ENCODE measurements at places on chromosomes 7 and 10.

- no peak for DNase-seq
These were observed 995 bp upstream of the INPP5F start for GRCh38 chr10:119724593-119725516.

DNA sequence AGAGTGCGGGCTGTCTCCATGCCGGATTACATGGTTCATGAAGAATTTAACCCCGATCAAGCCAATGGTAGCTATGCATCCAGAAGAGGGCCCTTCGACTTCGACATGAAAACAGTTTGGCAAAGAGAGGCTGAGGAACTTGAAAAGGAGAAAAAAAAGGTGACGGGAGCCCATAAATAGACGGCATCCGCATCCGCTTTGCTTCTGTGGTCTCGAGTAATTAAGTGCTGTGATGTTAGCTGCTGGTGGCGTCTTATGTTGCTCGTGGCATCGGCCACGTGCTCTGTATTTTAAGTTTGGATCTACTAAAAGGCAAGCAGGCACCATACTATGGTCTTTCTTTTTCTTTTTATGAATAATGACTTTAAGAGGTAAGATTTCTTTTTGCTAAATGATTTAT is 11.1 kb downstream of the C7orf57 start:
- DNase-seq, result peak; percentile 28

GRCh38 chr10:670990-671389 is 18.5 kb downstream of the DIP2C start:
- no peak for DNase-seq

GRCh38 chr7:150373049-150373801 is 4.6 kb downstream of the REPIN1 start:
- DNase-seq, result no peak

GRCh38 chr7:139918480-139918879 is 89.4 kb downstream of the TBXAS1 start:
- DNase-seq, result no peak

GRCh38 chr7:66522518-66522917 is 106.2 kb upstream of the KCTD7 start:
- DNase-seq, result peak; percentile 15

DNA sequence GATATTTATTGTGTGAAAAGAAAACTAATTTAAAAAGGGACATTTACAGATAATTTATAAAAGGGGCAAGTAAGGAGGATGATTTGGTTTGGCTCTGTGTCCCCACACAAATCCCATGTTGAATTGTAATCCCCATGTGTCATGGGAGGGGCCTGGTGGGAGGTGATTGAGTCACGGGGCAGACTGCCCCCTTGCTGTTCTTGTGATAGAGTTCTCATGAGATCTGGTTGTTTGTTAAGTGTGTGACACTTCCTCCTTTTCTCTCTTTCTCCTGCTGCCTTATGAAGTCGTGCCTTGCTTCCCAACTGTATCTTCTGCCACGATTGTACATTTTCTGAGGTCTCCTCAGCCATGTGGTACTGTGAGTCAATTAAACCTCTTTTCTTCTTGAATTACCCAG is 171.0 kb upstream of the SEMA3E start:
- no peak for DNase-seq

GRCh38 chr7:82562716-82563404 is 119.3 kb upstream of the CACNA2D1 start:
- no peak for DNase-seq

GRCh38 chr7:54882694-54883093 is 123.7 kb upstream of the SEC61G start:
- DNase-seq, result no peak

GRCh38 chr10:34581801-34582532 is 233.1 kb downstream of the PARD3 start:
- DNase-seq, result no peak

GRCh38 chr7:34652809-34653208 is 5.2 kb upstream of the NPSR1 start:
- DNase-seq, result no peak

GRCh38 chr7:88310956-88311674 is 4.4 kb upstream of the STEAP4 start:
- DNase-seq, result no peak

DNA sequence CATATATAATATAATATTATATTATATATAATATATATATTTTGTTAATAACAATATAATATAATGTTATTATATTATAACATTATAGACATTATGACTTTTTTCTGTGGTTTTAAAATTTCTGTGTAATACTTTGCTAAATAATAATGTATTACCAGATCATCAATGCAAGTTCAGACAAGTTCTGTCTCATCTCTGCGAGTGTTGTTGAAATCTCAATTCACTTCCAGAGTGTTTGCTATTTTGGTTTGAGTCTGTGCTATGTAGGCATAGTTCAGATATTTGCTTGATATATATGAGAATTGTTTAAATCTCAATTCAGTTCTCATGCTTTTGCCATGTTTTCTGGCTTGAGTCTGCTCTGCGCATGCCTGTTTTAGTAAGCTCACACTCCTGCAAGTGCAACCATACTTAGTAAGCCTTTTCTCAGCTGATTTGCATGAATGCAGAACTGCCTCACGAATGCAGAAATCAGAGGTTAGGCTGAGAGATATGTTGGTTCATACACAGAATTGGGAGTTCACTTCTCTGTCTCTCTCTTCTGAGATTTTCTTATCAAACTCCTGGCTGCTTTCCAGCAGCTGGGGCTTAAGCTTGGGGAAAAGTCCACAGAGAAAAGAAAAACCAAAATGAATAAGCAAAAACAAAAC is 830.2 kb upstream of the SORCS1 start:
- no peak for DNase-seq

DNA sequence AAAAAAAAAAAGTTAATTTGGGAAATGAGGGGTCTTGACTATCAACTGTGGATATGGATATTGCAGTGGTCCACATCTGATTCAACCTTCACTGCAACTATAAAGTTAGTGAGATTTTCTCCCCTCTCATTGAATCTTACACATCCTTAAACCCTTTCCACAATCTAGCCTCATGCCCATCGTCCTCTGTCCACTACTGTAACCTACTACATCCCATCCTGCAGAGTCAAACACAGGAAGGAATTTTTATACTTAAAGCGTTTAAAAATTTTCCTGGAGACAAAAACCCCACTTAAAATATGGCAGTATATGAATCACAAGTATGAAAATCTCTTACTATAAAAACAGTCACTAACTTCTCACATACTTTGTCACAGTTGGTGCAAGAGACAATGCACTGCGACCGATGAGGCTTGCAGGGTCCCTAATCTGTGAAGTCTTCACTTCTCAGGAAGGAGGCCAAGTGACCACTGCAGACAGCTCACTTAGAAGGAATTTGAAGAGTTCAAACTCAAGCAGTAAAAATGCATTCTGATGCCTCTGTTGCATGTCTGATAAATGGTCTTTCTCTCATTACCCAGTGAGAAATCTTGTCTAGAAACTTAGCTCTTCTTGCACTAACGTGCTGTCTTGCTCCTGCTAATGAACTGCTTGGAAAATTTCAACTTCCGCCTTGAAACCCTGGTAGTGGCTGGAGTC is 50.3 kb upstream of the ST8SIA6 start:
- DNase-seq, result no peak

DNA sequence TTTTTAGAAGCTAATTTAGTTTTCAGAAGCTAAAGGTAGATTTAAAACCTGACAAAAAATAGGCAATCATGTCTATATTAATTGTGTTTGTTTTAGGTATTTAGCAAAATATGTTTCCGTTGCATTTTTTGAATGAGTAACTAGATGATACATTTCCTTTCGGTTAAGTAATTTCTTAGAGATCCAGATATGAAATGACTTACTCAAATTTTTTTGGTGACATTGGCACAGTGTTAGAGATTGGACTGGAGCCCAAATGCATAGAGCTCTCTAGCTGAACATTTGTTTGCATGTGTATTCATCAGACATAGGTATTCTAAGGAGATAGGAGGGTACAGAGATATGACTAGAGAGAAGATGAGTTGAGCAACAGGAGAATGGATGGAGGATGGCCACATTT is 1.9 kb downstream of the BUB3 start:
- DNase-seq, result no peak

GRCh38 chr7:46909601-46910051 is 672.3 kb downstream of the TNS3 start:
- no peak for DNase-seq

- DNase-seq, result no peak
These were observed 35.5 kb downstream of the RPA3 start for GRCh38 chr7:7682861-7683260.

DNA sequence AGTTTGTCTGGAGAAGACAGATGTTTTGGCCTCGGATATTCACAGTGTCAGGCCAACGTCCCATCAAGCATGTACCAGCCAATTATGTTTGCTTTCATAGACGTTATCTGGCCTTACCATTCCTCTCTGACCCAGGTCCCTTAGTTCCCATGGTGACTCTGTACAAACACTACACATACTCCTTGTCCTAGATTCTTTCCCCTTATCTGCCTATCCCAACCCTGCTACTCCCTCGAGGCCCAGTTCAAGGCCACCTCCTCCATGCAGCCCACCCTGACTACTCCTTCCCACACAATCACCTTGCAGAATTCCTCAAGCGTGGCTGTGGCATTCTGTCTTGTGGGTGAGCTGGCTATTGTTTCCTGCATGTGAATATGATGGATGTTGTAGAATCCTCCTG is 155.2 kb downstream of the PRKAG2 start:
- DNase-seq, result no peak

GRCh38 chr10:35056686-35057085 is 33.5 kb downstream of the CUL2 start:
- DNase-seq, result no peak

- no peak for DNase-seq
These were observed 99.2 kb upstream of the PDCD4 start for GRCh38 chr10:110772454-110773025.

GRCh38 chr7:30789334-30789711 is 18.1 kb downstream of the MINDY4 start:
- no peak for DNase-seq

DNA sequence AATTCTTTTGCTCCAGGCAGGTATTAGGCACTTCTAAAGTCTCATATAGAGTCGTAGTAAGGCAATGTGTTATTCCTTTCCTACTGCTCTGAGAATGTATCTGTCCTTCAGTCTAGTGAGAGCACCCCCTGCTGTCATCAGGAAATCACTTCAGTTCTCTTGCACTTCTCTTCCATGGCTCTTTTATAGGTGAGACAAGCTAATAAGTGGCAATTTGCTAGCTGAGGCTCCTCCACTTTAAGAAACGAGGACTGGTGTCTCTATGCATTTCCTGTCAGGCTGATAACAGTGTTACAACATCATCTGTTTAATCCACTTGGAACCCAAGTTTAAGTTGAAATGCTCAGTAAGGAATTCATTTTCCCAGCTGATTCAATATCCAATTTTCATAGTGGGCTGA is 350.6 kb downstream of the TFEC start:
- DNase-seq, result peak; percentile 2

DNA sequence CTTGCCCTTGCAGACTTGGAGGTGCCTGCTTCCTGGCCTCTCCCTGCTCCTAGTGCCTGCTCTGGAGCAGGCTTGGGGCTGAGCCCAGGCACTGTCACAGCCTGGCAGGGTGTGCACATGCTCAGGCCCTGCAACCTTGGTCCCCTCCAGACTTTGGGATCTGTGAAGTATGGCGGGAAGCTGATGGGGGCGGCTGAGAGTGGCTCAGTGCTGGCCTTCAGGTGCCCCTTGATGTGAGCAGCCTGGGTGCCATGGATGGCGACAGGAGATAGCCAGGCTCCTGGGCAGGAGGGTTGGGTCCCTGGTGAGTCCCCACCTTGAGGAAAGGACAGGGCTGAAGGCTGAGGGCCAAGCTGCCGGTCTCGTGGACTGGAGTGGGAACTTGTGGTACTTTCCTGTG is 700.4 kb upstream of the KCND2 start:
- no peak for DNase-seq

DNA sequence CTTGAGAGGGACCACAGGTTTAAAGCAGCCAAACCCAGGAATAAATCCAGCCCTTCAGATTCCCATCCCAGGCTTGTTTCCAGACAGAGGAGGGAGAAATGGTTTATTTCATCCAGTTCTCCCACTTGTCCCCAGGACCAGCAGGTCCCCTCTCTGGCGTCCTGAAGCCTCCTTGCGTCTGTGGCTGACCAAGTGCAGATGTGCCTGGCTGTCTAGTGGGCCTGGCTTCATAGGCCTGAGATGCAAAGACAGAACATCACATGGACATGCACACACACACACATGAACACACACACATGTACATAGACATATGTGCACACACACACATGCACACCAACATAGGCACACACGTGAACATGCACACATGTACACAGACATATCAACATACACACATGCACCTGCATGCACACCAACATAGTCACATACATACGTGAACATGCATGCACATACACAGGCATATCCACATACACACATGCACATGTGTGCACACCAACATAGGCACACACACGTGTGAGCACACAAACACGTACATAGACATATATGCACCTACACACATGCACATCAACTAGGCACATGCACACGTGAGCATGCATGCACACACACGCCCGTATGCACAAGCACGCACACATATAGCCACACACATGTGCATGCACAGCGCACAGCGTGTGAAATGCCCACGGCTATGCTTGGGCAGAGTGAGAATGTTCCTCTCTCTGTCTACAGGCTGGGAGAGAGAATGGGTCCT is 10.7 kb downstream of the FOXL3 start:
- DNase-seq, result no peak

DNA sequence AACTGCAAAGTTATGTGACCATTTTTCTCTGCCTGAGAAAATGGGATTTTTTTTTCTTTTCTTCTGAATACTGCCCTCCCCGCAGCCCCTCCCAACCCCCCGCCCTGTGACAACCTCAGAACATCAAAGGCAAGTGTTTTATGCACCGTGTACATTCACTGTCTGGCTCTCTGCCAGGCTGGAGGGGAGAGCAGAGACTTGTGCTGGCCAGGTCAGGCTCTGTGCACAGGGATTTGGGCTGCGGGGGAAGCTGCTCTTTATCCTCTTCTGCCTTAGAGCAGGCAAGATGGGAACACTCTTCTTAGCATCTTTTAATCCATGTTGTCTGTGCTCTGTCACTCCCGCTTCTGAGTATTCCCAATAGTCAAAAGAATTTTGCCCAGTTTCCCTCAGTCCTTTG is 195.1 kb downstream of the CCSER2 start:
- DNase-seq, result no peak

- no peak for DNase-seq
These were observed 31.2 kb downstream of the FOXK1 start for GRCh38 chr7:4713183-4713784.

DNA sequence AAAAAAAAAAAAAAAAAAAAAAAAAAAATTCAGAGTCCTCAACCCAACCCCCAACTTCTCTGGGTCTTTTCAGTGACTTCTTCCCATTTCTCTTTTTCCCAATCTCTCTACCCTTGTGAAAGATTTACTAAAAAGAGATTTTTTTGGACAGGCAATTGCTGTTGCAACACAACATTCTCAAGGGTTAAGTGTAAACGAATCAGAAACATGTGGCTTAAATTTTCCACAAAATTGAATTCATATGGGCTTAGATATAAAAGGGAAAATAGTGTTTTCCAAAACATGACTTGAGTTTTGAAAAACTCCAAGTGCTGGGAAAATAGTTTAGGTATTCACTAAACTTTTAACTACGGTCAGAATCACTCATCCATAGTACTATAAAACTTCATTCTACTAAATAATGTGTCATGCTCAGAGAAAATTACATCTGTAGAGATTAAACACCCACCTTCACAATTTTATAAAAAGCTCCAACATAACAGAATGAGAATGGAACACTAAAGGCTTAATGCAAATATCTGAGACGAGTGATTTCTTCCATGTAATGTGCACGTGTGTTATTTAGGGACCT is 643.1 kb downstream of the PARD3 start:
- no peak for DNase-seq

- DNase-seq, result no peak
These were observed 1.8 kb downstream of the FRMPD2 start for GRCh38 chr10:48272682-48273081.

All from T-helper 1 cell (primary cell).